ENCODE measurements at places on chromosomes 12 and 14. TPM values are rescaled to one million over a fixed set of nuclear protein-coding genes. Genes with fewer than 3 reads are reported as not detected.

Gene PROX2
- total RNA-seq, result not detected

Gene ZBTB39
- 6.3 TPM for total RNA-seq

DNA sequence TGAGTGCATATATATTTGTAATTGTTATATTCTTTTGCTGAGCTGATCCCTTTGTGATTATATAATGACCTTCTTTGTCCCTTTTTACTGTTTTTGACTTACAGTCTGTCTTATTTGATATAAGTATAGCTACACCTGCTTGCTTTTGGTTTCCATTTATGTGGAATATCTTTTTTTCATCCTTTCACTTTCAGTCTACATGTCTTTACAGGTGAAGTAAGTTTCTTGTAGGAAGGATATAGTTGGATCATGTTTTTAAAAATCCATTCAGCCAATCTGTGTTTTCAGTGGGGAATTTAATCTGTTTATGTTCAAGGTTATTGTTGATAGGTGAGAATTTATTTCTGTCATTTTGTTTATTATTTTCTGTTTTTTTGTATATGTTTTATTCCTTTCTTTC, 12.1 kb downstream of the GZMH start:
- DNase-seq, result no peak

Gene TPPP2
- total RNA-seq, result not detected

Gene OTX2
- not detected for total RNA-seq

- DNase-seq, result no peak
Observed at GRCh38 chr12:105725054-105725453, 394.6 kb downstream of the C12orf75 start.

Gene FLVCR2
- total RNA-seq, result 25.6 TPM

Gene VWF
- total RNA-seq, result 430 TPM

DNA sequence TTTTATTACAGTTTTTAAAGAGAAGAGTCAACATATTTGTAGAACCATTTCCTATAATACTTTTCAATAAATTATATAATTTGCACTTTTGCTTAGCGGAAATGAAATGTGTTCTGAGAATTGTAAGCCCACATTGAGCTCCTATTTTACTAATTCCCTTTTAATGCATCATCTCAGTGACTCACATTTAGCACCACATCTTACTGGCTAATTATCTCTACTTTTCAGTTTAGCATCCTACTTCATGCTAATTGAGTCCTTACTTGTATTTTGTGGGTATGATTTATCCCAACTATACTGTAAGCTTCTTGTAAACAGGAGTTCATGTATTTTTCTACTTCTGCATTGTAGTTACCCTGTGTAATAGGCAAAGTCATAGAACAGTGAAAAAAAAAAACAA, 67.5 kb downstream of the TMX1 start:
- DNase-seq, result no peak

Gene MUCL1
- not detected for total RNA-seq

Measured in omental fat pad (tissue), 4 donors.